ENCODE measurements at places on chromosomes 11 and 22.

DNA sequence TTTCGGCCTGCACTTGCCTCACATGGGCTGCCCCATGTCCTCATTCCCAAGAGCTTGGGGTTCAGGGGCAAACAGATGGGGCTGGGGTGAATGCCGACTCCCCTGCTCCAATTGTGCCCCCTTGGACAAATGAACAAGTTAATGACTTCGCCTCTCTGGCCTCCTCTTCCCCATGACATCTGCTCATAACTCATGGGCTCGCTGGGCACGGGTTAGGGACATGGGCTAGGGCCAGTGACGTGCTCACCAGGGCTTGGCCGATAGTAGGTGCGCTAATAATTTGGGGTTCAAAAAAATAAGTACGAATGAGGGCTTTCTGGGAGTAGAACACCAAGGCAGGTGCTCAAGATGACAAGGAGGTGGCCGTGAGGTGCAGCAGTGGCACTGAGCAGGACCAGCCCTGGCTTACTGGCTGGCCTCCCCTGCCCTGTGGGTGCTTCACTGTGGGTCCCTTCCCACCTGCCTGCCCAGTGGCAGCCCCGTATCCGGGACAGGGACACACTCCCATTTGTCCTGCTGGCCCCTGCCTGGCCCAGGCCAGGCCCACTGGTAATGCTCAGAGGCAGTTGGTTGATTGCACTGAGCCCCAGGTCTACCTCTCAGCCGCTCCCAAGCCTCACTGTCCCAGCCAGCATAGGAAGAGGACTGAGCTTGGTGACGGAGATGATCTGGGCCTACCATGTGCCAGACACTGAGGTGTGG lies 12.3 kb downstream of the CBX6 start:
- no peak for DNase-seq

DNA sequence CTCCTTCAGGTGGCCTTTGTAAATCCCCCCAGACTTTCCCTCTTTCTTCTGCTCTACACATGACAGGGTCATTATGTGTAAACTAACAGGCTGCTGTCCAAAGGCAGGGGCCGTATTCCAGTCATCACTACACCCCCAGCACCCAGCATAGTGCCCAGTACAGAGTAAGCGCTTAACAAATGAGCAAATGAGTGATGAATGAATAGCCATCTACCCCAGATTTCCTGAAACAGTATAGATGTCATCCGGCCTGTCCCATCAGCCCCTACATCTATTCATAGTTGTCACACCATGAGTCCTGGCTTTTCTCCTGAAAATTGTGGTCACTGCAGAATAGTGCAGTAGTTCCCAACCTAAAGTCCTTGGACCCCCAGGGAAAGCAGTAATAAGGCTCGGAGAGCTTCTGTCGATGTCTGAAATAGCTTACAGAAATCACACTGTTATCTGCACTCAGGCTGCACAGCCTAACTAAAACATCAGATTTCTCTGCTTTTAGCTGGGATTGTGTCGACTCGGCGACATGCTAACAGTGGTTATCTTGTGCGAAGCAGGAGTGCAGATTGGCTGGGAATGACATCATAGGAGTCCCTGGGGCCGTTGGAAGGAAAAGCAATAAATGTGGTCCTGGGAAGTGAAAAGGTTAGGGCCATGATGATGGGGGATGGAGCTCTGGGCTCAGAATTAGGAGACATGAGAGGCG lies 143.8 kb upstream of the NECTIN1 start:
- DNase-seq, result no peak

GRCh38 chr11:102467080-102467708 lies 14.6 kb upstream of the TMEM123 start:
- no peak for DNase-seq

- DNase-seq, result no peak
These were observed 3.9 kb downstream of the HTATIP2 start for GRCh38 chr11:20367313-20367948.

DNA sequence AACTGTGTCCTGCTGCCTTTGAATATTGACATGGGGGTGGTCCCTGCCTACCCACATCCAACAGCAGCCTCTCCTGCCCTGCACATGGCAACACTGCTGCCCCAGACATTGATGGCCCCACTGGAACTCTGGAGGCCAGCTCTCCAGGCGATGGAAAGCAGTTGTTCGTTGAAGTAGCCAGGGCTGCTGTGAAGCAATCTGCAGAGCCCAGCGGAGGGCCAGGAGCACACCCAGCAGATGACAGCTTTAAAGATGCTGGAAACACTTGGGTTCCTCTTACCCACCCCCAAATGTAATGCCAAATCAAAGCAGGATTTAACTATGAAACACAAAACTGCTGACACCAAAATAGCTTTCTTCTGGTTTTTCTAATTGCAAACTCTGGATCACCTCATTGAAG lies 165.6 kb upstream of the NAV2 start:
- DNase-seq, result no peak

DNA sequence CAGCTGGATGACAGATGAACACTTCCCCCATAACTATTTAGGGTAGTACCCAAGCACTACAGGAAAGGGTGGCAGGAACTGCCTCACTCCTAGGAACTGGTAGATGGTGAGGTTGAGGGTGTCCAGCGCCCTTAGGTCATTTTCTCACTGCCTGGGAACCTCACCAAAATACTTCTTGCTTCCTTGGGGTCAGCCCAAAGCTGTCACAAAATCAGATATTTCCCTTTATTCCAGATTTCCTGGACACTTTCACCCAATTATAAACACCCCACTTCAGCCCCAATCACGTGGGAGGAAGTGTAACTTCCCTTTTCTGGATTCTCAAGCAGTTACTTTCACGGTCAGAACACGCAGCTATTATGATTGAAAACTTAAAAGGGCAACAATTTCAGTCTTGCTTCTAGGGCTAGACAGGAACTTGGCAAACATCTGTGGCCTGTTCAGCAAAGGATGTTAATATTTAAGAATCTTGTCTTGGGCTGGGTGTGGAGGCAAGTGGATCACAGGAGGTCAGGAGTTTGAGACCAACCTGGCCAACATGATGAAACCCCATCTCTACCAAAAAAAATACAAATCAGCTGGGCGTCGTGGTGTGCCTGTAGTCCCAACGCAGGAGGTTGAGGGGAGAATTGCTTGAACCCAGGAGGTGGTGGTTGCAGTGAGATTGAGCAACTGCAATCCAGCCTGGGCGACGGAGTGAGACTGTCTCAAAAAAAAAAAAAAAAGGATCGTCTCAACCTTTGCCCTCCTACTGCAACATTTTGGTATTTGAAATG lies 4.0 kb downstream of the FTH1 start:
- DNase-seq, result no peak

GRCh38 chr11:78381865-78382264 lies 35.8 kb downstream of the GAB2 start:
- DNase-seq, result no peak

DNA sequence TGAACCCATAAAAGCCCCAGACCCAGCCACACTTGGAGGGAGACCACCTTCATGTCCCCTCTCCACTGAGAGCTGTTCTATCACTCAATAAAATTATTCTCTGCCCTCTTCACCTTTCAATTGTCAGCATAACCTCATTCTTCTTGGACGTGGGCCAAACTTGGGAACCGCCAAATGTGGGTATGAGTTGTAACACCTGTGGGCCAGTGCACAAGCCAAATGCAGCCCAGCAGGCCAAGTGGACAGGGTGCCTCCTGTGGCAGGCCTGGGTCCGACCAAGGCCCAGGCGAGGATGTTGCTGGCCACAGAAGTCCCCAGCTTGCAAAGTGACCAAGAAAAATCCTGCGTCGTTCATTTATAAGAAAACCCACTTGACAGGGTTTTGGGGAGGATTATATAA lies 621.2 kb downstream of the METTL15 start:
- no peak for DNase-seq

- DNase-seq, result no peak
These were observed 23.0 kb downstream of the FDX1 start for GRCh38 chr11:110452720-110453119.

DNA sequence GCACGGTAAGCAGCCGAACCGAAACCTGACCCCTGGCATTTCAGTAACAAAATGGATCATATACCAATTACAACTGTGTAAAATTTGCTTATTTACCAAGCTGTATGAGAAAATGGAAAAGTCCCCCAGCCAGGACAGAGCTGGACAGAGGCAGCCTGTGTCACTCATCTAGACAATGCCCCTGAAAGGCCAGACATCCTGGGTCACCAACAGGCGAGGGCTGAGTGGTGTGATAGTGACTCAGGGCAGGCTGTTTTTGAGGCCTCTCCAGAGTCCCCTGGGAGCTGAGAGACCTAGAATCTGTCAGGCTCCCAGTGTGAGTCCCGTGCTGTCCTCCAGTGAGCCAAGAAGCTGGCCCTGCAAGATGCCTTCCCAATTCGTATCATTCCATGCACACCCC lies 680.4 kb downstream of the TBC1D22A start:
- no peak for DNase-seq

DNA sequence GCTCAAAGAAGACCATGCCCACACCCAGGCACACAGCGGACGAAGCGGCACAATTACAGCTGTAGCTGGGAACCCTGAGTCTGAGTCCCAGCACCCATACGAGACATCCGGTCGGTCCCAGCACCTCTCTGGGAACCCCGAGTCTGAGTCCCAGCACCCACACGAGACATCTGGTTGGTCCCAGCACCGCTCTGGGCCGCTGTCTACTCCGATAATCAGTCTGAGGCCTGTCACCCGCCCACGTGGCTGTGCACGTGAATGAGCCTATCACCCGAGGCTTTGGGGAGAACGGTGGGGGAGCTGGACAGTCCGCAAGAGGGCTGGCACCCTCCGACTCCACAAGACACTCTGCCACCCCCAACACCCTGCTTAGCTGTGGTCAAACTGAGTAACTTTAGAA lies 6.2 kb downstream of the TTLL8 start:
- DNase-seq, result no peak

GRCh38 chr11:11416502-11416901 lies 63.5 kb upstream of the CSNK2A3 start:
- peak; percentile 24 for DNase-seq

DNA sequence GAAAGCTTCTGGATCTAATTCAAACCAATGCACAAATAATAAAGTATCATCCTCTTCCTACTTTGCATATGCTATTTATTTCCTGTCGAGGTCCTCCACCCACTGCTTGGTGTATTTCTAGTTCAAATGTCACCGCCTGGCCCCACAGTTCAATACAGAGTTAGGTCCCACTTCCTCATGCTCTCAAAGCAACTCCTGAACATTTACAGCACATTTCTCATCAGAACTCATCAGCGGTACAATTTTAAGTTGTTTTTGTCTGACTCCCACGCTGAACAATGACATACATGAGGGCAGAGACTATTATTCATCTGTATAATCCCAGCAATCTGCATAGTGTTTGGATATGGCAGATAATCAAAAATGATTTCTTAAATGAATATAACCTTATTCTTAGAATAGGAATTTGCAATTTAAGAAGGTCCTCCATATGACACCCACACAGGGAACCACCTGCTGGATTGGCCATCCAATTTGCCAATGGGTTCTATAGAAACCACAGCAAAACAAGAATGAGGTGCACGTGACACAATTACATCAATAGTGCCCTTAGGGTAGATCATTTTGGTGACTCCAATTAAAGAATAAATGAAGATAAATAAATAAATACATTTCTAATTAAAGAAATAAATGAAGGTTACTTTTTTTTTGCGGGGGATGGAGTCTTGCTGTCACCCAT lies 54.2 kb downstream of the SLC25A17 start:
- no peak for DNase-seq

- DNase-seq, result no peak
These were observed 65.8 kb downstream of the DDIAS start for GRCh38 chr11:82967381-82967780.

All from nucleus accumbens (tissue), 56 donors.